ENCODE measurements at places on chromosomes 5 and 9. TPM values are rescaled to one million over a fixed set of nuclear protein-coding genes. Genes with fewer than 3 reads are reported as not detected.

GRCh38 chr5:180613188-180613813 lies 22.0 kb upstream of the SCGB3A1 start:
- H3K27ac ChIP-seq, result no peak overlapping the region
- DNase-seq, result no peak
- no peaks in the 10 kb centered on the region for H3K4me1 ChIP-seq
- peaks cover 2% of the 10 kb centered on the region for H3K27me3 ChIP-seq

Gene SLC6A19
- not detected for total RNA-seq

GRCh38 chr9:71571186-71571585 lies 197.1 kb downstream of the CEMIP2 start:
- no peak overlapping the region for H3K27ac ChIP-seq
- no peaks in the 10 kb centered on the region for H3K36me3 ChIP-seq
- no peak for DNase-seq
- H3K4me3 ChIP-seq, result no peak overlapping the region
- H3K4me1 ChIP-seq, result no peaks in the 10 kb centered on the region

DNA sequence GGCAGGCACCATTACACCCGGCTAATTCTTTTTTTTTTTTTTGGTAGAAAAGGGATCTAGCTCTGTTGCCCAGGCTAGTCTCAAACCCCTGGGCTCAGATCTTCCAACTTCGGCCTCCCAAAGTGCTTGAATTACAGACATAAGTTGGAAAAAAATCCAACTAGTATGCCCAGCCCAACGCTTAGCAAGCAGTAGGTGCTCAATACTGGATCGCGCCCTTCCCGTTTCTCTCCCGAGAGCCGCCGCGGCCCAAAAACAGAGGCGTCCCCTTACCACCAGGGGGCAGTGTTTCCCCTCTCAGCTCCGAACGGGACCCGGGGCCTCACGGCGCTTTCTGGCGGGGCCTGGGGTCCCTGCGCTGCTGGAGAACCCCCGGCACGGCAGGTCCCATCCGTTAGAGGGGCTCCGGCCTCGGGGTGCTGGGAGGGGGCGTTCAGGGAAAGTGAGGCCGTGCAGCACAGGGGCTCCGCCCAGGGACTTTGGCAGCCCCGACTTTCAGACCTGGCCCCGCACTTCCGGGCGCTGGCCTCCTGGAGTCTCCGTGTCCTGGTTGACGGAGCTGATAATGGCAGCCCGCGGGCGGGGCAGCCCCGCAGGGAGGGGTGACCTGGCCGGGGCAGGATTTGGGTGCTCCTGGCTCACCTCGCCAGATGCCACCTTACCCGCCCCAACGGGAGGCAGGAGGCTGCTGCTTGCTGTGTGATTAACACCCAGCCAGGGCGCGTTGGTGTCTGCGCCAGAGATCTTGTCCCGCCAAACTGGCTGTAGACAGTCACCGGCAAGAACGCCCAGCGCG lies 15.2 kb downstream of the PTGES start:
- peak; percentile 89 for DNase-seq
- peak overlapping the region; percentile 77 for H3K4me3 ChIP-seq
- H3K4me1 ChIP-seq, result peaks cover 9% of the 10 kb centered on the region
- H3K27me3 ChIP-seq, result peaks cover 5% of the 10 kb centered on the region
- peak overlapping the region; percentile 39 for H3K27ac ChIP-seq

- peak overlapping the region; percentile 6 for H3K4me3 ChIP-seq
- DNase-seq, result peak; percentile 33
- H3K36me3 ChIP-seq, result no peaks in the 10 kb centered on the region
These were observed 269.5 kb downstream of the SEC61B start for GRCh38 chr9:99491408-99492158.

Gene VCAN
- total RNA-seq, result 0.09 TPM

Gene PLPP6
- 12.4 TPM for total RNA-seq
